H54 (cell line): ENCODE measurements at places on chromosomes 1 and 21.
A peak's percentile ranks its signal among the peaks of the same experiment; 100 is the strongest.

GRCh38 chr1:234963180-234963903 is 165.3 kb downstream of the TOMM20 start:
- peak; percentile 27 for DNase-seq

GRCh38 chr1:224762046-224762445 is 145.9 kb downstream of the CNIH3 start:
- no peak for DNase-seq

- DNase-seq: no peak
Measured at GRCh38 chr1:240672132-240672811, 60.3 kb upstream of the GREM2 start.

- no peak for DNase-seq
Measured at GRCh38 chr1:208885060-208885459, 640.9 kb upstream of the PLXNA2 start.

- DNase-seq: no peak
Measured at GRCh38 chr1:80436851-80437250, 1363.9 kb upstream of the ADGRL2 start.

DNA sequence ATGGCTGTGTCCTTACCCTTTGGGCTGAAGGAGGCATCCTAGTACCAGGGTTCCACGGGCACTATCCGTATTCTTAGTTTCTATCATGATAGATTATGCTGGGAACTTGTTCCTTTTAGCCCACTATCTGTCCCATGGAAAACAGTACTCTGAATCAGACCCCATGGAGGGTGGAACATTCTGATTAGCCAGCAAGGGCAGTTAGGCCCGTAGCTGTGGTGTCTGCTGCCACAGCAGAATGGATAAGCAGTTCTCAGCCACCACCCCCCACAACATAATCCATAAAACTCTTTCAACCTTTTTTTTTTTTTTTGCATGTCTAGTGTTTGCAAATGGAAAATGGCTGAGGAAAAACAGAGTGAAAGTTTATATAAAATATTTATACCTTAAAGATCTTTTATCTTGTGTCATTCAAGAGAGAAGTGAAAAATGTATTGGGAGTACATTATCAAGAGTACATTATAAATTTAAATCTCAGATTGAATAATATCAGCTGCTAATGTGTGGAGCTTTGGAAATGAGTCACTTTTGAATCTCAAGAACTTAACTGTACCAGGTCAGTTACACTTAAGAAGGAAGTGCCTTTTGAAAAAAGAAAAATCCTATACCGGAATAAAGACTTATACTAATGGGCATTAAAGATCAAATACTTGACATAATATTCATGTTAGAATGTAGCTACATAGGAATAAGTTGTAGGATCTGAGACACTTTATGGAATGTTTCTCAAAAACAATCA is 80.3 kb downstream of the NFIA start:
- no peak for DNase-seq

- no peak for DNase-seq
Measured at GRCh38 chr21:38848187-38848609, 42.5 kb downstream of the ETS2 start.

- no peak for DNase-seq
Measured at GRCh38 chr1:3219005-3219790, 150.2 kb downstream of the PRDM16 start.

DNA sequence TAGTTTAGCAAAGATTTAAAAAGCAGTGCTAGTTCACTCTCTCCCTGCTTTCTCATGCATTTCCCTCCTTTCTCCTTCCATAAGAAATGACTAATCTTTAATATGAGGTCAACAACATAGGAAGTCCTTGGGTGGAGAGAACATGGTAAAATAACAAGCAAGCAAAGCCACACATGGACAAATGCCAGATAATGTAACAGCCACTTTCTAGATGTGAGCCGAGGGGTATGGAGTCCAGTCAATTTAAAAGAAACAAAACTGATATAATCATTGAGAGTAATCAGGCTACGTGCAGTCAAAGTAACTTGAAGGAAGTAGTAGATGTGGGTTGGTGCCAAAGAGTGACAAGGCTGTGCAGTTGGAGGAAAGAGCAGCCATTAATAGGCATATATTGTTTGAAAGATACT is 69.6 kb downstream of the DUSP10 start:
- peak; percentile 11 for DNase-seq

DNA sequence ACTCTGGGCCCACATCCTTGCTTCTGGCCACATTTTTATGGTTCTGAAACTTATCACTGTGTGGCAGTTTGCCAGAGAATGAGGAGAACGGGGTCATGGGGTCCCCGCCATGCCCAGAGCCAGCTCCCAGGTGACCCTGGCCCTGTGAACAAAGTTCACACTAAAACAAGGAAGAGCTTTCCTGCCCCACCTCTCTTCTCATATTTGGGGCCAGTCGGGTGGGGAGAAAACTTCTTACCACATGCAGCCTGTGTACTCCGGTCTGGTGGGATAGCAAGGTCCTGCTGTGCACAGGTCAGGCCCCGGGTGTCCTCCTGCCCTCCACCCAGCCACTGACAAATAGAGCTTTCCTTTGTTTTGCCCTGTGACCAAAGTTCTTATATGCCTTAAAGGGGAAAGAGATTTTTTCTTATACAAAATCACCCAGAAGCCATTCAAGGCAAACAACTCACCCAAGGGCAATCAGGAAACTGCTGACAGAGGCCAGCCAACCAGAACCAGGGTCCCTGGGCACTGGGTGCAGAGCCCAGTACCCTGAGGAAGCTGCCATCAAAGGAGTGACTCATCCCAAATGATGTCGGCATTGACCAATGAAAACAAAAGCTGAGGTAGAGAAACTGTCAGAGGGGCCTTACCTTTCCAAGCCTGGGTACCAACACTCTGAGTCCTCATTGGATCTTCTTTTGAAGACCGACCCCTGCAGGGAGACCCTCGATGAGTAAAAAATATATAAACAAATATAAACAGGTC is 53.6 kb downstream of the OLIG1 start:
- DNase-seq: no peak

- DNase-seq: no peak
Measured at GRCh38 chr1:180859306-180859705, 53.4 kb upstream of the KIAA1614 start.

GRCh38 chr1:53280496-53280895 is 42.2 kb upstream of the MAGOH start:
- no peak for DNase-seq

DNA sequence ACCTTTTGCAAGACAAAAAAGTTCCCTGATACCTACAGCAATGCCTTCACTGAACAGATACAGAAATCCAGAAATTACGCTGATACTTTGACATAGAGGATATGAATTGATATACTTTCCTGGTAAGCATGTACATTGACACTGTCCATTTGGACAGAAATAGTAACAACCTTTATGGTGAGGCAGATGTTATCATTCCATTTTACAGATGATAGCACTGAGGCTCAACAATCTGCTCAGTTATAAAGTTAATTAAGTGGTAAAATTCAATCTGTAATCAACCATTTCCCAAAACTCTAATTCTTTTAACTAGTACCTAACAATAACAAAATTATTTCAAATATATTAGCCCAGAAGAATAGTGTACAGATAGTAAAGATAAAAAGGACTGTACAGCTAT is 20.6 kb downstream of the SCAF4 start:
- no peak for DNase-seq

- no peak for DNase-seq
Measured at GRCh38 chr1:230682274-230682673, 31.6 kb downstream of the AGT start.

DNA sequence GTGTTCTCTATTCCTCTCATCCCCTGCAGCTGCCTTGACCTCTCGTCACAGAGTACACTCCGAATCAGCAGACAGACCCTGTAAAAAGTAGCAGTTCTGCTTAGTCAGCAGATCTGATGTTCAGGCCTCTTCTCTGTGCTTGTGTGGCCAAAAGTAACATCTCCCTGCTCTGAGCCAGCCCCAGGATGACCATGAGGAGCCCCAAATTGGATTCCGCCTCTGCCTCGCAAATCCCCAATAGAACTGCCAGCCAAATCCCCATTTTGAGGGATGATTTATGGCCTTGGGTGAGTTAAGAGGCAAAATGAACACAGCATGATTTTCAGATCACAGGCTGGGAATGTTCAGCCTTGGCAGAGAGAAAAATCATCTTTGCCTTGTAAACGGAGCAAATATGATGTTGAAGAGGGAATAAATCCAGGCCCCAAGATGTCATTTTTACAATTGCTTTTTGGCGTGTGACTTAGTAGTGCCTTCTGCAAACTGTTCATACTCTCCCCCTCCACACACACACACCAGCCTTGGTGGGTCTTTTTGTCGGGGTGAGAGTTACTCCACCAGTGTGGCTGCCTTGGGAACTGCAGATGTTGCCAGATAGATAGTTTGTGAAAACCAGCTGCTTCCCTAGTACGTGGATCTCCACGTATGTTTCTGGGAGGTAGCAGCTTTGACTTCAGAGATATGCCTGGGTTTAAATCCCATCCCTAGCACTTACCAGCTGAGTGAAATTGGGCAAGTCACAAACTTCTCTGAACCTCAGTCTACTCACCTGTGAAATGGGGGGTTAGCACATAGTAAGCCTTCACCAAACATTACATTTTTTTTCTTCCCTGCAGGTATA is 77.8 kb downstream of the MAN1C1 start:
- DNase-seq: no peak

- peak; percentile 32 for DNase-seq
Measured at GRCh38 chr1:59290193-59290949, 6.5 kb upstream of the FGGY start.

- DNase-seq: peak; percentile 72
Measured at GRCh38 chr1:234659538-234659937, 49.6 kb upstream of the IRF2BP2 start.

DNA sequence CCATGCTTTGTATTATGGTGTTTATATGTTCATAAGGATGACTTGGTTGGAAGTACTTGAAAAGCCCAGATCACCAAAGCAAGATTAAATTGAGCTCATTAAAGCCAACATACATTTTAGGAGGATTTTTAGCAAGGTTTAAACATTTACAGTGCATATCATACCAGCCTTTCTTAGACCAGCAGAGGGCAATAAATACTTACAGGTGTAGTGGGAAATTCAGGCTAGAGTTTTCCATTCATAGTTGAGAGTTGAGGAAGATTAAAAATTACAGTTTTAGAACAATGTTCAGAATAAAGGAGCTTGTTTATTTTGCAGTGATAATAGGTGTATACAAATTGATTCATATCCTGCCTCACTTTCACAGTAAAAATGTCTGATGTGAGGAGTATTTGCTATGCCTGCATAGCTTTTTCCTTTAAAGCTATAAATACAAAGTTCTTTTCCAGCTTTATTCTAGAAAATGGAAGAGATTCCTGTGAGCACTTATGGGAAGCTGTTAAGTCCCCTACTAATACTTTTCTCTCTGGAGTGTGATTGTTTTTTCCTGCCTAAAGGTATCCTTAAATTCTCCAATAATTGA is 35.3 kb downstream of the DTL start:
- DNase-seq: no peak

GRCh38 chr1:204728045-204728444 is 42.5 kb upstream of the LRRN2 start:
- DNase-seq: no peak

GRCh38 chr1:47174656-47175020 is 15.2 kb downstream of the PDZK1IP1 start:
- DNase-seq: no peak

DNA sequence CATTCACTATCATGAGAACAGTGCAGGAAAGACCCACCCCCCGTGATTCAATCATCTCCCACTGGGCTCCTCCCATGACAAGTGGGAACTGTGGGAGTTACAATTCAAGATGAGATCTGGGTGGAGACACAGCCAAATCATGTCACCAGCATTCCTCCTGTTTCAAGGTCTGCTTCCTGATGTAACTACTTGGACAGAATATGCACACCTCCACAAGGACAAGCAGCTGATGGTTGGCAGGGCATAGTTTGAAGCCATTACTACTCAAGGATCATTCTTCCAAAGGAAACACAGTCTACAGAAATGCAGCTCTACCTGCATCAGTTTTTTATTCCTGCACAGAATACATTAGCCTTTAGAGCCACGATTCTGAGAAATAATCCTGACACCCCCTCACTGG is 28.5 kb upstream of the RNF2 start:
- no peak for DNase-seq

DNA sequence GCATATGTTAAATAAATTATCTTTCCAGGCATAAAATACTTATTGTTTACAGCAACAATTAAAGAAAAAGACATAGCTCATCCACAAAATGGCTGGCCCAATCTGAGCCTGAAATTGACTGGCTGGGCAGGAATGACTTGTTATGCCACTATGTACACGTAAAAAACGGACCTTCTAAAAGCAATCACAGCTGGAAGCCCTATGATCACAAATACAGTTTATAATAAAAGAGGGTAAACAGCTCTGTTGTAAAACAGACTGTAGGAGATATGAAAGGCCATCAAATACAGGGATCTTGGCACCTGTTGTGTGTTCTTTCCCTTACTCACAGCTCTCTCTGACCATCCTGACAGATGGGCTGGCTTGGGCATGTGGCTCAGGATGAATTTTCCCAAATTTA is 70.5 kb upstream of the DMRTA2 start:
- no peak for DNase-seq

- no peak for DNase-seq
Measured at GRCh38 chr1:7380712-7381111, 390.4 kb upstream of the VAMP3 start.

DNA sequence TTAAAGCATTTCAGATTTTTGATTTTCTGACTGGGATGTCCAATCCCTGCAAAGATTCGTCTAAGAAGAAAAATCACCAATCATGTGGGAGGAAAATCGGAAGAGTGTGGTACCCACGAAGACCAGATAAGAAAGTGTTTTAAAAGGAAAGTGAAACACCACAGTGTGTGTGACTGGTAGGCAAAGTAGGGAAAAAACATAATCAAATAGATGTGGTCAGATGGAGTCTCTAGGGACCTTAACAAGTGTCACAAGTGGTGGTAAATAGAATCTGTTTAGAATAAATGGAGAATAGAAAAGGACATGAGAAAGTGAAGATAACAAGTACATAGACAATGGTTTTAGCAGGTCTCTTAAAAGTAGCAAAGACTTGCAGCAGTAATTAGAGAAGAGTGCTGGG is 154.6 kb downstream of the SLC30A10 start:
- DNase-seq: no peak

DNA sequence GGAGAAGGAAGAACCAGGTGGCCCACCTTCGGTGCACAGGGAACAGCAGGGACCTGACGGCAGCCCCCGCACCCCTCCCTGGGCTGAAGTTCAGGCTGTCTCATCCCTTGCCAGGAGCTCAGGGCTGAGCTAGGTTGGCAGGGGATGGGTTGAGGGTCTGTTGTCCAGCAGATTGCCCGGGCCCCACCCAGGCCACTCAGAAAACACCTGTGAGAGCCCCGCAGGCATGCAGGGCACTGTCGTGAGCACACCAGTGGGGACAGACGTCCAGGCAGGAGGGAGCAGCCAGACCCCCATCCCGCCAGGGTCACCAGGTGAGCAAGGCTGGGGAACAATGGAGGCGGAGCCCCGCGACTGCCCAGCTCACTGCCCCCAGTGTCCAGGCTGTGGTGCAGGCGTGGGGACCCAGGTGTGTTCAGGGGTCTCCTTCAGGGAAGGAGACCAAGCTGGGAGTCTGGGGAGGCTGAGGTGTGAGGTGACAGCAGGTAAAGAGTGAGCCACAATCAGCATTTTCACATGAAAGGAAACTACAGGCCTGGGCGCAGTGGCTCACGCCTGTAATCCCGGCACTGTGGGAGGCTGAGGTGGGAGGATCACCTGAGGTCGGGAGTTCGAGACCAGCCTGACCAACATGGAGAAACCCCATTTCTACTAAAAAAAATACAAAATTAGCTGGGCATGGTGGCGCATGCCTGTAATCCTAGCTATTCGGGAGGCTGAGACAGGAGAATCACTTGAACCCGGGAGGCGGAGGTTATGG is 9.4 kb upstream of the SAMD11 start:
- no peak for DNase-seq

GRCh38 chr1:8438489-8438888 is 120.6 kb downstream of the SLC45A1 start:
- DNase-seq: no peak

- DNase-seq: peak; percentile 47
Measured at GRCh38 chr1:177945943-177946650, 23.8 kb downstream of the SEC16B start.
